Hepatocyte (in vitro differentiated cells): ENCODE measurements at places on chromosomes 3 and 15. TPM values are rescaled to one million over a fixed set of nuclear protein-coding genes. Genes with fewer than 3 reads are reported as not detected.
A peak's percentile ranks its signal among the peaks of the same experiment; 100 is the strongest.

GP5 gene
- 0.27 and 0.52 TPM in 2 replicates for total RNA-seq

PIGB gene
- total RNA-seq = 9.0 and 12.1 TPM in 2 replicates

PLSCR5 gene
- 0.60 and 2.0 TPM in 2 replicates for total RNA-seq

NOX5 gene
- 0.13 TPM in 1 of 2 replicates, not detected in the other for total RNA-seq

TPRG1 gene
- total RNA-seq = 0.16 and 0.43 TPM in 2 replicates

DNA sequence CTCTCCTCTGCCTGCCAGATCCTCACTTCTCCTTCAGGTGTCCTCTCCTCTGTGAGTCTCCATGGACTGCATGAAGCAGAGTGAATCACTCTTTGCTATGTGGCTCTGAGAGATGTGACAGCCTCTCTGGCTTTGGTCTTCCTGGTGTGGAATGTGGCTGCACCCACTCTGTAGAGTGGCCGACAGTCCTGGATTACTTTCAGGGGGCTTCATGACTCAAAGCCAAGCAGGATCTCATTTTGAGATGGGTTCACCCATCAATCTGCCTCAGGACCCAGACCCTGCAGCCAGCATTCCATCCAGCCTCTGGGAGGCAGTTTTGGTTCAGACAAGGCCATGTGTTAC, 221.9 kb upstream of the LYSMD4 start:
- DNase-seq = no peak

DNA sequence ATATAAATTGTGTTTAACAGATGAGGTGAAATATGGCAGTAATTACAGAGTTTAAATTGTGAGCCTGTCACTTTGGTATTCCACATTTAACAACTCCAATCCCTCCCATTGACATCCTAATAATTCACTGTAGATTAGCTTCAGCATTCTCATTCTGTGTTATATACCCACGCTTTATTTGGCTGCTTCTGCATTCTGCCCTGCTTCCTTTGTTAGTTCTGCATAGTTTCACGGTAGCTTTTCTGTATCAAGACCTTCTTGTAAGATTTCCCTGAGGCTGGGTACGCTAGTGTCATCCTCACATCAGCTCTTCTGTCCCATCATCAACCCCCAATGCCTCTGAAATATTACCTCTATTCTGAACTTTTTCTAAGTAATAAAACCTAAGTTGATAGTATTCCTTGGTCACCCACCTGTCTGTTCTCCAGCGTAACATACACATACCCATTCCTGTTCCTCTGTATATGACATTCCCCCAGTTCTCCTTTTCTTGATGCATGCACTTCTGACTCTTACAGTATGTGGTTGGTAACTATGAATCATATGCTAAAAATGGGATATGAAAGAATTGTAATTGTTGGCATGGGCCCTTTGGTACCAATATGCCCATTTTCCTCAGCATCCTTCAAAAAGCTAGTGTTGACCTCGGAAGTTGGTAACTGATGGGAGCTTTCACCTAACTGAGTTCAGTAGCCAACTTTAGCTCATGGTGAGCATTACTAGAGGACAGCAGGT, 171.2 kb downstream of the KLHL25 start:
- no peak for DNase-seq

GRCh38 chr3:159263750-159264553, 462.1 kb downstream of the MFSD1 start:
- peak; percentile 69 for DNase-seq

GRCh38 chr3:138539352-138539751, 54.7 kb downstream of the CEP70 start:
- no peak for DNase-seq

GRCh38 chr3:101729586-101729985, 5.2 kb downstream of the CEP97 start:
- DNase-seq = no peak

GRCh38 chr3:5806192-5806591, 618.7 kb downstream of the EDEM1 start:
- peak; percentile 27 for DNase-seq

- no peak for DNase-seq
Measured at GRCh38 chr15:80698676-80699075, 3.6 kb downstream of the ABHD17C start.

GRCh38 chr15:90266485-90266884, 1.0 kb downstream of the NGRN start:
- DNase-seq = no peak

DNA sequence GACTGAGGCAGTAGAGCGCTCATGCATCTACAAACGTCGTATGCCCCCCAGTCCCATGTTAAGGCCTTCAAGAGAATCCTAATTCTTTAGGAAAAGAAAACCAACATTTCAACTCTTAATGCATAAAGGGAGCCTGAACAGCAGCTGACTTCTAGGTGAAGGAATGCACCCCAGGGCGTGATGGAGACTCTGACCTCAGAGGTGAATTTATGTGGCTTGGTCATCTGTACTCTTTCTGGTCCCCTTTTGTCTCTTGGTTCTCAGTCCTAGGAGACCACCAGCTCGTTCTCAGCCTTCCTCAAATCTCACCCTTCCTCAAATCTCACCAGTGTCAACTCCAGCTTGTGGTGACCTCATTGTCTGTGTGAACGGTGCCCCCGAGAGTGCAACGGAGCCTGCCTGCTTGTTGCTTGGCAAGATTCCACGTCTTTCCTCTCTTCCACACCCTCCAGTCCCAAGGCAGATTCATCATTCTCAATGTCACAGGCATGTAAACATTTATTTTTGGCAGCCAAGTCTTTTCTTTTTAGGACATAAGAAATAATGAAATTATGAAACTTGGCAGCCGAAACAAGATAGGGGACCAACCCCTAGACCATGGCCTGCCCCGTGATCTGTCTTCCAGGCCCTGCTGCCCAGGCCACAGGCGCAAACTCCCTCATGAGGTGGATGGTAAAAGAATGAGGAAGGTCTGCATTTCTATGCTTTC, 166.2 kb downstream of the ADAMTS17 start:
- DNase-seq = no peak

GRCh38 chr3:11455956-11456355, 183.8 kb downstream of the ATG7 start:
- DNase-seq = peak; percentile 16

- peak; percentile 41 for DNase-seq
Measured at GRCh38 chr3:69855436-69856162, 116.3 kb downstream of the MITF start.

- no peak for DNase-seq
Measured at GRCh38 chr3:57777774-57778173, 21.7 kb downstream of the SLMAP start.

DNA sequence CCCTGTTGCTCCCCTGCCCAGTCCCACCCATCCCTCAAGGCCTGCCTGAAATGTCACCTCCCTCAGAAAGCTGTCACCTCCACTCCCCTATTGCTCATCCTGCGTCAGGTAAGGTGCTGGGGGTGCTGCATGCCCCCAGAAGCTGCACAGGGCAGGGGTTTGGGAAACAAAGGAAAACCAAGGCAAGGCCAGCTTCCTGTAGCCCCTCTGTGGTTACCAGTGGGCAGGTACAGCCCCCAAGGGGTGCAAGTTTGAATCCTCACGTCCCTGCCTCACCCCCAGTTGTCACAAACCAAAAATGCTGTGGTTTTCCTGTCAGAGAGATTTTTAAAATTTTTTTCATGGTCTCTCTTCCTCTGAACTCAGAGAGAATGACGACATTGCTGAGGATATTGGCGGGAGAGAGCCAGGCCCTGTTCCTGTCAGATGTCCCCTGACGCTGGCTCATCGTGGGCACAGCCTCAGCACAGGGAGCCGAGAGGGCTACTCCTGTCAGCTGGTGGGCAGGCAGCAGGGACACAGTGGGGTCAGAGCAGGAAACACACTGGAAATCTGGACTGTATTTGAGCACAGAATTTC, 27.0 kb downstream of the PSTPIP1 start:
- no peak for DNase-seq

DNA sequence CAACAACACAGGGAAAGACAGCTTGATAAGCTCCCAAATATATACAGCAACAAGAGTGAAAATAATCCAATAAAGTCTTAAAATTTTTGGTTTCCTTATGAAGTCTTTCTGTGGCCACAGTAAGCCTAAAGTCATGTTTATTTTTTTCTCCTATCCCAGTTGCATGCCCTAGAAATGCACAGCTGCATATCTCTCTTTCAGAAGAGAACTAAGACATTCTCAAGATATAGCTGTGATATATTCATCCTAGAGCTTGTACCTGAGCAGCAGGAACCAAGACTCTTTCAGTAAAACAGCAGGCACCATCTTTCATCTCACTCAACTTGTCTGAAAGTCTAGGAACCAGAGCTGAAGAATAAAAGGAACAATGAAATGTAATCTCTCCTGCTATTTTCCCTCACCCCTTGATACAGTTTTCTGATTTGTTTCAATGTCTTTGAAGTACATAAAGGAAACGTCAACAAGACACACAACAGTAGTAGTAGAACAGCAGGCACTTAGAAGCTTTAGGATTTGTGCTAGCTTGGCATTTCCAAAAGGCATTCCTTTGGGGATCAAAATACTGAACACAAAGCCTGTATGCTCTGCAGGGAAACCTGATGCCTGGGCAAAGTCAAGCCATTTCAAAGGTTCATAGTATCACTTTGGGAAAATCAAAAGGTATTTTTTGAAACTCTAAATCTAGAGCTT, 536.8 kb downstream of the PYDC2 start:
- DNase-seq = no peak

DNA sequence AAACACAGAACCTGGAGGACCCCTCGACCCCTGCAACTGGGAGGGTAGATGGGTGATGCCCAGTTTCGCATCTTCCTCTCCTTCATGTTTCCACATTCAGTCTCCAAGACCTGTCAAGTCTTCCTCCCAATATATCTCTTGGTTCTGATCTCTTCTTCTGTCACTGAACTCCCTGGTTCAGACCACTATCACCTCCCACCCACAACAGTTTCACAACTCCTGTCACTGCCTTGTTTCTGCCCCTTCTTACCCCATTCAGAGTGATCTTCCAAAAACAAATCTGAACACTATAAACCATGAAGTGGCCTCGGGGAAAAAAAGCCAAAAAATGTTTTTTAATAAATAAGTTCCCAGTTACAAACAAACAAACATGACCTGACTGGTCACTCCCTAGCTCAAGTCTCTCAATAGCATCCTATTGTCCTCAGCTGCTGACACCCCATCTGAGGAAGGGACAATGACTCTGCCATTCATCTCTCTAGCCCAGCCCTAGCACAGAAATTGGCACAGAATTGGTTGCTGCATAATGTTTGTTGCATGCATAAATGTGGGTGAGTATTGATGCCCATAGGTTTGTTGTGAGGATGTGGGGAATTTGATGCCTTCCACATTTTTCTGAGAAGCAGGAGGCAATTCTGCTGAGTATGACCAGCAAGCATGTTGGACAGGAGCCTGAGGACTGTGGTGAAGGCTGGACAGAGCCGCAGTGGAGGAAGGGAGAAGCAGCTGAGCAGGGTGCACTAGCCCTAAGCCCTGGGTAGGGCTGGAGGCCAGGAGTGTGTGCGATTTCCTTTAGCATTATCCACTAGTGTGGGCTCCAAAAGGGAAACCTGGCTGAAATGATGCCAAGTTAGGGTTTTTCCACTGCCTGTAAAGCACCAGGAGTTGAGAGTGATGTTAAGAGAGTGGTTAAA, 12.2 kb upstream of the XYLB start:
- no peak for DNase-seq

- no peak for DNase-seq
Measured at GRCh38 chr15:59738676-59739075, 49.6 kb upstream of the BNIP2 start.

- DNase-seq = no peak
Measured at GRCh38 chr15:77738441-77739302, 106.0 kb upstream of the LINGO1 start.

- no peak for DNase-seq
Measured at GRCh38 chr3:9208605-9209152, 40.8 kb downstream of the SRGAP3 start.

GRCh38 chr3:184885112-184885511, 73.1 kb downstream of the VPS8 start:
- no peak for DNase-seq
